ENCODE measurements at places on chromosomes 1 and 21.

- no peak for DNase-seq
These were observed 27.5 kb upstream of the PLPPR4 start for GRCh38 chr1:99236756-99237155.

- DNase-seq: no peak
These were observed 1.5 kb downstream of the GATAD2B start for GRCh38 chr1:153921080-153921802.

DNA sequence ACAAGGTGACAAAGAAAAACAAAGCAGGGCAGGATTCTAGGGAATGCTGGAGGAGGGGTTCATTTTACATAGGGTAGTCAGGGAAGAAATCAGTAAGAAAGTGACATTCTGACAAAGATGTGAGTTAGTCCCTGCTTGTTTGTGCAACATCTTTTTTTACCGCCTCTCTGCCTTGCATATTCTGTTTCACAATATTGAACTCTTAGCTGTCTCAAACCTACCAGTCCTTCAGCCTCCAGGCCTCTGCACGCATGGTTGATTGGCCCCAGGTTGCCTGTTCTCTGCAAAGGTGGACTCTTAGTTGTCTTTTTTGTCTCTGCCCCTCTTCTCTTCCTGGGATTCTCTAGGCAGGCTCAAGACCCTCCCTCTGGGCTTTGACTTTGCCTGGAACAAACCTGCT lies 152.2 kb upstream of the RUNX1 start:
- DNase-seq: no peak

DNA sequence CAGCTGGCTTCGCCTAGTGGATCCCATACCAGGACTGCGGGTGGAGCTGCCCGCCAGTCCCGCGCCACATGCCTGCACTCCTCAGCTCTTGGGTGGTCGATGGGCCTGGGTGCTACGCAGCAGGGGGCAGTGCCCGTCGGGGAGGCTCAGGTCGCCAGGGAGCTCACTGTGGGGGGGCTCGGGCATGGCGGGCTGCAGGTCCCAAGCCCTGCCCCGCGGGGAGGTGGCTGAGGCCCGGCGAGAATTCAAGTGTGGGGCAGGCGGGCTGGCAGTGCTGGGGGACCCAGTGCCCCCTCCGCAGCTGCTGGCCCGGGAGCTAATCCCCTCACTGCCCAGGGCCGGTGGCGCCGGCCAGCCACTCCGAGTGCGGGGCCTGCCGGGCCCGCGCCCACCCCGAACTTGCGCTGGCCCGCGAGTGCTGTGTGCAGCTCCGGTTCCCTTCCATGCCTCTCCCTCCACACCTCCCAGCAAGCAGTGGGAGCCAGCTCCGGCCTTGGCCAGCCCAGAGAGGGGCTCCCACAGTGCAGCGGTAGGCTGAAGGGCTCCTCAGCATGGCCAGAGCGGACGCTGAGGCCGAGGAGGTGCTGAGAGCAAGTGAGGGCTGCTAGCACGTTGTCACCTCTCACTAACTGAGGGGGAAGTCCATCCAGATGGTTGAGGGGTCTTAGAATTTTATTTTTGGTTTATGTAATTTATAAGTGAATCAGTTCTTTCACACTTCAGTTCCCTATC lies 85.2 kb upstream of the HMCN1 start:
- DNase-seq: no peak

- DNase-seq: no peak
These were observed 30.3 kb upstream of the POGK start for GRCh38 chr1:166808952-166809351.

GRCh38 chr1:230609208-230609607 lies 33.1 kb upstream of the COG2 start:
- no peak for DNase-seq

DNA sequence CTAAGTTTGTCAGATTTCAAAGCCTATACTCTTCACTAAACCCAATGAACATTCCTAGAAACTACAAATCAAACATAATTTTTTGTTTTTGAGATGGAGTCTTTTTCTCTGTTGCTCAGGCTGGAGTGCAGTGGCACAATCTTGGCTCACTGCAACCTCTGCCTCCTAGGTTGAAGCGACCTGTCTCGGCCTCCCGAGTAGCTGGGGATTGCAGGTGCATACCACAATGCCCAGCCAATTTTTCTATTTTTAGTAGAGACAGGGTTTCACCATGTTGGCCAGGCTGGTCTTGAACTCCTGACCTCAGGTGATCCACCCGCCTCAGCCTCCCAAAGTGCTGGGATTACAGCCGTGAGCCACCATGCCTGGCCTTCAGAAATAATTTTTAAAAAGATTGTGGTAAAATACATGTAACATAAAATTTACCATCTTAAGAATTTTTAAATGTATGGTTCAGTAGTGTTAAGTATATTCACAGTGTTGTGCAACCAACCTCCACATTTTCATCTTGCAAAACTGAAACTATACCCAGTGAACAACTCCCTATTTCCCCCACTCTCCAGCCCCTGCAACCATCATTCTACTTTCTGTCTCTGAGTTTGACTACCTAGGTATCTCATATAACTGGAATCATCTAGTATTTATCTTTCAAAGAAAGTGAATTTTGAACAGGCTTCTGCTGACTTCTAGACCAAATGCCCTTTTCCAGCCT lies 2.7 kb upstream of the CFAP141 start:
- DNase-seq: no peak

- no peak for DNase-seq
These were observed 6.2 kb downstream of the SMPDL3B start for GRCh38 chr1:27940870-27941560.

DNA sequence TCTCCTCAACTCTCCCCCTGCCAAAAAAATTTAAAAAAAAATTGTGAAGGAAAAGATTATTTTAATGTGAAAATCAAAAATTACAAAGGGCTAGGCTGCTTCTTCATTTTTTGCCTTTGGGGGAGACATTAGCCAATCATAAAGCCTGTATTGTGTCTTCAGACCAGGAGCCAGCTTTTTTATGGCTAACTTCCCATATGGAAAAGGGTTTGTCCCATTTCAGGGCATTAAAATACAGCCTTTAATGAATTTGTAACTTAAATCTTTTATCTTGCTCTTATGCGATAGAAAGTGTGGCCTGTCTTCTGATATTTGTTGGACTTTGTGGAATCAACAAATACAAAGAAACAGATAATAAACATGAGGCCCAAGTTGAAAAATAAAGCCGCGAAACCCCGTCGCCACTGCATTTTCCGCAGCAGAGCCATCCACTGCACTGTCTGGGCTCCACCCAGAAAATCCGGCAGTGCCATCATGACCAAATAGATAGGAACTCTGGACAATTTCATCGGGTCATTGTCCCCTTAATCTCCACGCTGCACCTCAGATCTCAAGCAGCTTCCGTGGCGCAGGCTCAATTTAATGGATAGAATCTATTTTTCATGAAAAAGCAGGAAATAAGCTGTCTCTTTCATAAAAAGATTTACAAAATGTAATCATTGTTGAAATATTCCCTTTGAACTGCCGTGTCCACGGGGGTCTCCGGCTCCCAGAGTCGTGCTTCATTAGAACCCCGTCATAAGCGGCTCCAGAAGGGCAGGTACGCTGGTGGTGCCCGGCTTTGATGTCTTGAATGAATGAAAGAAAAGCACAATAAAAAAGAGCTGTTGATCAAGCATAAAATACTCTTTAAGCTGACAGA lies 277.6 kb downstream of the TM2D1 start:
- DNase-seq: peak; percentile 94

- no peak for DNase-seq
These were observed 7.6 kb downstream of the EDN2 start for GRCh38 chr1:41476807-41477361.

DNA sequence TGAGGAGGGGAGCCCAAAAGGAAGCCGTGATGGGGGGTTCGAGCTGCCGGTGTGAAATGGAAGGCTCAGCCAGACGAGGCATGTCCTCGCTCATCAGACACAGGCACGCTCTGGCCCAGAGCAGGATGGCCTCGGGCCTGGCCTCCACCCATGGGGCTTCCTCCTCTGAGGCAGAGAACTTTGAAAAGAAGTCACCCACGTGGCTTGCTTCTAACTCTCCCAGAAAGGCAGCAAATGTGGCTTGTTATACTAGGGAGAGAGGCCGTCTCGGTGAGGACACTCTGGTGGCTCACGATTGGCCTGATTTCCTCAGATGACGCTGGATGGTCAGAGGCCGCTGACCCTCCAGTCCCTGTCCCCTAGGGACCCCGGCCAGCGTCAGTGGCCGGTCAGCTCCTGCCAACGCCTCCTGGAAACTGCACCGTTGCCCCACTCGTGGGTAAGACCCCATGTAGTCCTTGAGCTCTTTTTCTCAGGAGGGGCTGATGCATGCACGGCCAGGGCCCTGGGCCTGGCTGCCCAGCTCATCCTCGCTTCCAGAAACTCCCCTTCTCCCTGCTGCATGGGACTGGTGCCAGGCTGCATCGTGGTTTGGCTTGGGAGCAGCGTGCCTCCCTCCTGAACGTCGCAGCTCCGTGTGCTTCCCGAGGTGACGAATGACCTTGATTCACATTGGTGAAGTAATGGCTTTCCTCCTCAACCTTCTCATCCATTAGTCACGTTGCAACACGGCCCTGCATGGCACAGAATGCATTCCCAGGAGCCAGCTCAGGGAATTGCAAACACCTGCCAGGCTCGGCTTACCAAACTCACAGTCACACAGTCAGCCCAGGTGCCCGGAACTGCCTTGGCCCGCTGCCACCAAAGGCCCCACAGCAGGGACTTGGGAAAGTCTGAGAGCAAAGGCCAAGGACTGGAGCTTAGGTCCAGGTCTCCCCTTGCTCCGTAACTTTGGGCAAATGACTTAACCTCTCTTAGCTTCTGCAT lies 58.8 kb downstream of the TOMM20 start:
- no peak for DNase-seq

DNA sequence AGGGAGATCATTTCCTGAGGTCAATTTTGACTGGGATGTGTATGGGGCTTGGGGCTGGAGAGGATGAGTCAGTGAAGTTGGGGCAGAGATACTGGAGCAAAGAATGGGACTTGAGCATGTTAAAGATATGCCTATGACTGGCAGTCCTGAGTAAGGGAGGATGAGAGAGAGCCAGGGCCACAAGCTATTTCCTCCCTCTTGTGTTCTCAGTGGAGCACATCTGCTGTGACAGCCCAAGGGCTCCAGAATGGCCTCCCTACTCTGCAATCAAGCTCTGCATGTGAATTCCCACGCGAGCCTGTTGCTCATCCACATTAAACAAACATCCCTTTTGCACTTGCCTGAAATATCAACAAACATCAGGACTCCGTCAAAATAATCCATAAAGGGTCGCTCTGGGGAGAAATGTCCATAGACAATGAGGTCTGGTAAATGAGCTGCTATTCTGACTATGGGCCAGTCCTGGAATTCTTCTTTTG lies 9.2 kb downstream of the ADCY10 start:
- no peak for DNase-seq

- no peak for DNase-seq
These were observed 66.7 kb downstream of the MAN1A2 start for GRCh38 chr1:117433943-117434342.

GRCh38 chr1:8135250-8135649 lies 109.1 kb upstream of the ERRFI1 start:
- DNase-seq: no peak

GRCh38 chr1:62962901-62963776 lies 179.2 kb downstream of the ATG4C start:
- DNase-seq: peak; percentile 53

DNA sequence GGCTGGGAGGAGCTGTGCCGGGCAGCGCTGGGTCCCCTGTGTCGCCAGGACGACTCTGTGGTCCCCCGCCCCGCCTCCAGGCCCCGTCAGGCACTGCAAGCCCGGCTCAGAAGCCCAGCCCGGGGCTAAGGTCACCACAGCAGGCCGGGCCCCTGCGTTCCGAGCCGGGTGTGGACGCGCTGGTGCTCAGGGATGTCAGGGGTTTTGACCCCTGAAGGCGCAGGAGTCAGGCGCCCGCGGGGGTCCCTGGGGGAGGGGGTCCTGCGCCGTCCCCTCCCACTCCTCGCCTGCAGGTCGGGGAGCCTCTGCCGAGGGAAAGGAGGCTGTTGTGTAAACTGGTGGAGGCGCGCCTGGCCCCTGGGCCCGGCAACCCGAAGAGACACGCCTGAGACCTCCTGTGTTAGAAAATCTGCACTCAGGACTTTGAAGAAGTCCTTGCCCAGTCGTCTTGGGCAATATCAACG lies 23.7 kb upstream of the TMEM54 start:
- no peak for DNase-seq

DNA sequence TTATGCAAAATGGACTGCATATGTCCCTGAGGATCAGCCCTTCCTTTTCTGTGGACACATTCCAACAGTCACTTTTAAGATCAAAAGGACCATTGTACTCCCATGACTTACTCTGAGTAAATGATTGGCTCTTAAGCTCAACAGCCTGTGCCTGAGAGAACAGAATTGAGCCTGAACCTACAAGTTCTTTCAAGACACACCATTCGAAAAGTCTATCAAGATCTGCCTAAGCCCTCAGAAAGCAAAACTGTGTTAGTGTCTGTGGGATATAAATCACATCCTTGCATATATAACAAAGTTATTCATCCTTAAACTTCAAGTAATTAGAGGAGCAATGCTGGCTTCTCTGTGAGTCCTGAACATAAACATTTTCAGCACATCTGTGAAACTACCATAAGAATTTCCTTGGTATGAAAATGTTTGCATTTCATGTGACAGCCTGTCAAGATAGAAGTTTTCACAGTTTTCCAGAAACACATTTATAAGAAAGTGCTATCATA lies 41.6 kb downstream of the PCNX2 start:
- no peak for DNase-seq

DNA sequence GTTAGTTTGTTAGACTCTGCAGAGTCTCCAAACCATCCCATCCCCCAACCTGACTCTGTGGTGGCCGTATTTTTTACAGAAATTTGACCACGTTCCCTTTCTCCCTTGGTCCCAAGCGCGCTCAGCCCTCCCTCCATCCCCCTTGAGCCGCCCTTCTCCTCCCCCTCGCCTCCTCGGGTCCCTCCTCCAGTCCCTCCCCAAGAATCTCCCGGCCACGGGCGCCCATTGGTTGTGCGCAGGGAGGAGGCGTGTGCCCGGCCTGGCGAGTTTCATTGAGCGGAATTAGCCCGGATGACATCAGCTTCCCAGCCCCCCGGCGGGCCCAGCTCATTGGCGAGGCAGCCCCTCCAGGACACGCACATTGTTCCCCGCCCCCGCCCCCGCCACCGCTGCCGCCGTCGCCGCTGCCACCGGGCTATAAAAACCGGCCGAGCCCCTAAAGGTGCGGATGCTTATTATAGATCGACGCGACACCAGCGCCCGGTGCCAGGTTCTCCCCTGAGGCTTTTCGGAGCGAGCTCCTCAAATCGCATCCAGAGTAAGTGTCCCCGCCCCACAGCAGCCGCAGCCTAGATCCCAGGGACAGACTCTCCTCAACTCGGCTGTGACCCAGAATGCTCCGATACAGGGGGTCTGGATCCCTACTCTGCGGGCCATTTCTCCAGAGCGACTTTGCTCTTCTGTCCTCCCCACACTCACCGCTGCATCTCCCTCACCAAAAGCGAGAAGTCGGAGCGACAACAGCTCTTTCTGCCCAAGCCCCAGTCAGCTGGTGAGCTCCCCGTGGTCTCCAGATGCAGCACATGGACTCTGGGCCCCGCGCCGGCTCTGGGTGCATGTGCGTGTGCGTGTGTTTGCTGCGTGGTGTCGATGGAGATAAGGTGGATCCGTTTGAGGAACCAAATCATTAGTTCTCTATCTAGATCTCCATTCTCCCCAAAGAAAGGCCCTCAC lies at the start of gene OLIG2:
OLIG2 (plus strand) TSS at position 447 of the 954 bp plus-strand sequence. CDS start 928 bp downstream, outside the sequence.
- peak; percentile 85 for DNase-seq
